Osteocyte (in vitro differentiated cells): ENCODE measurements at places on chromosomes 1 and 21. TPM values are rescaled to one million over a fixed set of nuclear protein-coding genes. Genes with fewer than 3 reads are reported as not detected.
A peak's percentile ranks its signal among the peaks of the same experiment; 100 is the strongest.

DNA sequence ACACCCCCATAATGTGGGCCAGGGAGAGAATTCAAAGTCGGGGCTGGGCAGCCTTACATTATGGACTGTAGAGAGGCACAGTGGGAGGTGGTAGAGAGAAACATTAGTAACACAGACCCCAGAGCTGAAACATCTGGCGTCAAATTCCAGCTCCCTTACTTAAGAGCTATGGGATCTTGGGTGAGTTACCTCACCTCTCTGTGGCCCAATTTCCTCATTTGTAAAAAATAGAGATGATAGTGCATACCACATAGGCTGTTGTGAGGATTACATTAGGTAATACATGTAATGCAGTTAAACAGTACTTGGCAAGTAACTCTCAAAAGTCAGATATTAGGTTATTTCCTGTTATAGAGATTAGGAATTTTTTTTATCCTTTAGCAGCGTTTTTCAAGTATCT lies 160.5 kb upstream of the KIAA0040 start:
- DNase-seq = no peak

GRCh38 chr21:15604413-15604812 lies 125.4 kb upstream of the USP25 start:
- DNase-seq = no peak

The CD53 gene
- not detected in 2 replicates for total RNA-seq

The PTGFR gene
- 2.5 and 3.0 TPM in 2 replicates for total RNA-seq

DNA sequence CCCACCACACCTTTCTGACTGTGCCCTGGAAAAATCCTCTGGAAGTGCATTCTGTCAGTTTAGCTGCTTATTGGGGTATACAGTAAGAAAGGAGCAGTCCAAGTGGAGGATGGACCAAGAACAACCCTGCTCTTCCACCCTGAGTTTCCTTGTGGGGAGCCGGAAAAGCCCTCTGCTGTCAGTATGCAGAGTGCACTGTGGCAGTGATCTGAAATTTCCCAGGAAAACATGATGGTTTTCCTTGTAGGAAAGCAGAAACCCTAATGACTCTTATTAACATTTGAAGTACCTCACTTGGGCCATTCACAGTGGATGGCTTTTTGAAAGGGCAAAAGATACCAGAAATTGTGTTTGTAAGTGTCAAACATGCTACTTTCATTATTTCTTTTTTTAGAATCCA lies 20.5 kb downstream of the ELAVL4 start:
- DNase-seq = no peak

DNA sequence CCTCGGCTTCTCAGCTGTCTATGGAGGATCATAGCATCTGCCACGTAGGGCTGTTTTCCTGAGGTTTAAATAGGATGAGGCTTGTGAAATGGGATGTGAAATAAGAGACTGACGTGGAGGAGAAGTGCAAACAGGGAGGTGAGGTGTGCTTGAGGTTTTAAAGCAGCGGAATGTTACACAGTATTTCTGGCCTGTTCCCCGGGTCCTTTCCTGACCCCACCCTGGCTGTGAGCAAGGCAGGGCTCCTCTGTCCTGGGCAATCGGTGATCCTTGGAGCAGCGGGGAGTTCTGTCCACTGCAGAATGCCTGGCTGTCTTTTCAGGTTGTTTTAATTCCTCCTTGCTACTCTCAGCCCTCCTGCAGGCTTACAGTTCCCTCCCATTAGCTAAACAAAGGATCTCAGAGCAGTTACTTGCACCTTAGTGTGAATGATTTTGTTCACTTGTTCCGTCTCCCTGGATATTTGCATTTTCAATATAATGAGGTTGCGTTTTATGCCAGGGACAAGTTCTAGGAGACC lies 38.6 kb downstream of the LHX4 start:
- peak; percentile 46 for DNase-seq

The S100B gene
- not detected in 2 replicates for total RNA-seq

The CCDC181 gene
- total RNA-seq = 0.54 and 0.63 TPM in 2 replicates

The MARK1 gene
- 1.2 and 1.8 TPM in 2 replicates for total RNA-seq

DNA sequence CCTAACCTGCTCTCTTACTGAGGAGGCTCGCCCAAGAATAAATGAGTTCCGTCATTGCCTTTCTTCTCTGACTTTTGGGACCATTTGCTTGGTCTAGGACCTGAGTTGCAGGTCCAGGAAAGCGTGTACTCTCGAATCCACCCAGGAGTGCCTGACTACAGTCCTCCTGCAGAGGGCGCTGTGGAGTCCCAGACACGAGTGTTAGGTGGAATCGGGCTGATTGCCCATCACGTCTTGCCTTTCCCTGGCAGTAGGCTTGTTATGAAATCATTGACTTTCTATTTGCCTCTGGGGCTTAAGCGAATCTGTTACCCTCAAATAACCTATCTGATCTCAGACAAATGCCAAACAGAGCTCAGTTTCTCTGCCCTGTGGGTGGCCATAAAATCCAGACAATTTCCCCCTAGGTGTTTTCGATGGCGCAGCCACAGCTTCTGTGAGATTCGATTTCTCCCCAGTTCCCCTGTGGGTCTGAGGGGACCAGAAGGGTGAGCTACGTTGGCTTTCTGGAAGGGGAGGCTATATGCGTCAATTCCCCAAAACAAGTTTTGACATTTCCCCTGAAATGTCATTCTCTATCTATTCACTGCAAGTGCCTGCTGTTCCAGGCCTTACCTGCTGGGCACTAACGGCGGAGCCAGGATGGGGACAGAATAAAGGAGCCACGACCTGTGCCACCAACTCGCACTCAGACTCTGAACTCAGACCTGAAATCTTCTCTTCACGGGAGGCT lies at the start of gene IL20:
TSS of gene IL20 (plus strand) at position 685 of the 733 bp plus-strand sequence. CDS start 230 bp downstream, outside the sequence.
- peak; percentile 84 for DNase-seq
